Body of pancreas (tissue), 4 donors: ENCODE measurements at places on chromosomes 3 and 15. TPM values are rescaled to one million over a fixed set of nuclear protein-coding genes. Genes with fewer than 3 reads are reported as not detected.

Gene CSTA
- 1.3 TPM for total RNA-seq

Gene KNL1
- total RNA-seq = not detected

- DNase-seq = no peak
Observed at GRCh38 chr15:69976366-69976994, 121.2 kb downstream of the TLE3 start.

DNA sequence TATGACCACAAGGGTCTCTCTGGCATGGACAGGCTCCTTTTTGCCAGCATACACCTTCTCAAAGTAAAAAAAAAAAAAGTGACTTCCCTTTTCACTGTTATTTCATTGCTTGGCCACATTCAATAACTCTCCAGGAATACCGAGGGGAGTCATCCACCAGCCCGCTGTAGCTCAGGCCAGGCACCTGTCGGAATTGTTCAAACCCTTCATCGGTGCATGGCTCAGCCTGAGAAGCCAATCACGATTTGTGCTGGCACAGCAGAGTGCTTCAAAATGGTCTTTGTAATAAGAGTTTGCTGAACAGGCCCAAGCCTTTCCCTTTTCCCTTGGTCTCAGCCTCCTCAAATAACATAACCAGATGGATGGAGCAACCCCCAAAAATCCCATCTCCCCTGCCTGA, 145.4 kb downstream of the PDZRN3 start:
- DNase-seq = no peak

Gene SHISA5
- 46.5 TPM for total RNA-seq

Gene DUOXA1
- not detected for total RNA-seq

Gene SLC35G2
- total RNA-seq = 7.3 TPM
